ENCODE measurements at places on chromosomes 7 and 10.

DNA sequence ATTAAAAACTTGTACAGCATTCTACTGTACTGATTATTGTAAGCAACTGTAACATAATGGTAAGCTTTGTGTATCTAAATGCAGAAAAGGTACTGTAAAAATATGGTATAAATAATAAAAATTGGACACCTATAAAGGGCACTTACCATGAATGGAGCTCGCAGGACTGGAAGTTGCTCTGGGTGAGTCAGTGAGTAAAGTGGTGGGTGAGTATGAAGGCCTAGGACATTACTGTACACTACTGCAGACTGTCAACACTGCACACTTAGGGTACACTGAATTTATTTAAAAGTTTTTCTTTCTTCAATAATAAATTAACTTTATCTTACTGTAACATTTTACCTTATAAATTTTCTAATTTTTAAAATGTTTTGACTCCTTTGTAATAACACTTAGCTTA, 118.6 kb upstream of the ASAH2 start:
- DNase-seq, result no peak

GRCh38 chr7:131843898-131844331, 287.5 kb upstream of the PODXL start:
- DNase-seq, result no peak

- DNase-seq, result no peak
Observed at GRCh38 chr7:3201306-3201705, 99.7 kb upstream of the SDK1 start.

- DNase-seq, result peak; percentile 68
Observed at GRCh38 chr10:3482200-3482993, 302.6 kb downstream of the KLF6 start.

GRCh38 chr7:103918631-103919271, 70.7 kb downstream of the RELN start:
- no peak for DNase-seq

DNA sequence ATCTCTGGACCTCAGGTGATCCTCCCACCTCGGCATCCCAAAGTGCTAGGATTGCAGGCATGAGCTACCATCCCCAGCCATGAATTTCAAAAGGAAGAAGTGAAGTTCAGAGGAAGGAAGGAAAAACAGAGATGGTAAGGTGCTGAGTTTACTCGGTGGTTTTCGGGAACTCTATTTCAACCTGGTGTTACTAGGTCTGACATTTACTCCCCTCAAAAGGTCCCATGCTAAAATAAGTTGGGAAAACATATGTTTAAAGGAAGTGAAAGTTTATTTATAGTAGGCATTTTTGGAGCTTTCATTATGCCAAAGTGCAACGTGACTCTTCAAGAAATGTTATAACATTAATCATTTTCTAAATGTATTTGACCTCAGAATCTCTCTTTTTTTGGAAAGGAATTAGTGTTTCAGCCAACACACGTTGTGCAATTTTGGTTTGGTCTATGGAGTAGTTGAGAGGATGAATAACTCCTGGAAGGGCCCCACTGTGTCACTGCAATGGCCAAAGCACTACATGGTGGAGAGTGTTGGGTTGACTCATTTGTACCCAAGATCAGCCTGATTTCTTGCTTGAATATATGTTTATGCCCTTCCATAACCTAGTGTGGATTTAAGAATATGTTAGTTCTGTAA, 114.7 kb upstream of the FAM171A1 start:
- peak; percentile 49 for DNase-seq

- no peak for DNase-seq
Observed at GRCh38 chr7:66236713-66237303, 31.7 kb downstream of the TPST1 start.

DNA sequence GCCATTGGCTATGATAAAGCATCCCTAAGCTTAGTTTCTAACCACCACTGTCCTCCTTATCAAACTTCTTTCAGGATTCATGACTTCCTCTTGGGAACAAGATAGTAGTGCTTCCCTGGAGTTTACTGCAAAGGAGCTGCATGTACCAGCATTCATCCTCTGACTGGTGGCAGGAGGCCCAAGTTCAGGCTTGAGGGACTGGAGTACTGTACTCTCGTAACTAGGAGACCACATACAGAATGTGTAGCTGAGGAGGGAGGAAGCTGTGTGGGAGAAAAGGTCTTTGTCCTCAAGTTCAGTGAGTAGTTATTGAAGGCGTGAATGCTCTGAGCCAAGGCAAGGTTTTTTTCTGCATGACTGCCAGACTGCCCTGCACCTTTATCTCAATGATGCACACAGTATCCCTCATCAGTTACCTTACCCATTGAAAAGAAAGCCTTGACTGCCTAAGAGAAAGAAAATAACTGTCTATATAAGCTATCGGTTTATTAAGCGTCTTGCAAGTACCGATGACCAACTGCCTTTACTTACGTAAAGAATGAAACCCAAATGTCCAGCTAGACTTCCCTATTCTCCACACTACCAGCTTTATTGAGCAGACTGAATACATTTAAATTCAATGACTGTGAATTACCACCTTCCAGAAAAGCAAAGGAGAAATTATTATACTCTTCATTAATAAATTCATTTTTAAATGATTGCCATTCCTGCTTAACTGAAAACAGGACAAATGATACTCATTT, 12.8 kb downstream of the SCRN1 start:
- no peak for DNase-seq

DNA sequence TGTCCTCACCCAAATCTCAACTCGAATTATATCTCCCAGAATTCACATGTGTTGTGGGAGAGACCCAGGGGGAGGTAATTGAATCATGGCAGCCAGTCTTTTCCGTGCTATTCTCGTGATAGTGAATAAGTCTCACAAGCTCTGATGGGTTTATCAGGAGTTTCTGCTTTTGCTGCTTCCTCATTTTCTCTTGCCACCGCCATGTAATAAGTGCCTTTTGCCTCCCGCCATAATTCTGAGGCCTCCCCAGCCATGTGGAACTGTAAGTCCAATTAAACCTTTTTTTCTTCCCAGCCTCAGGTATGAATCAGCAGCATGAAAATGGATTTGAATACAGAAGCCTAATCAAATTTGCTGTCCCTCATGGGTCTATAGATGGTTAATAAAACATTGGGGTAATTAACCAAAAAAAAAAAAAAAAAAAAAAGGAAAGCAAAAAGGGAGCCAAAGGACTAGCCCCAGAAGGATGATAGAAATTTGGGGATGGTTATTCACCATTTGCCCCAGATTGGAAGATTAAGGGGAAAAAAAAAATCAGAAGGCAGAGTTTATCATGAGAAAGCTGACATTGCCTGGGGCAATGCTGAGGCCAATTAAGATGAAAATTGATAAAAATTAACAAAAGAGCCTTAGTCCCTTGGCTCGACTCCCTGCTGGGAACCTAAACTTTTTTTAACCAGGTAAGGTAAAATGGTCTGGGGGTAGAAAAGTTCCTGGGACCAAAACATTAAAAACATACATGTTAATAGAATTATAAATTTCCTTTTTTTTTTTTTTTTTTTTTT, 27.6 kb downstream of the AVL9 start:
- no peak for DNase-seq

GRCh38 chr7:45643630-45644029, 69.5 kb downstream of the ADCY1 start:
- no peak for DNase-seq

- DNase-seq, result no peak
Observed at GRCh38 chr10:14727924-14728323, 46.8 kb downstream of the FAM107B start.

GRCh38 chr10:23048191-23048590, 47.2 kb upstream of the MSRB2 start:
- no peak for DNase-seq

DNA sequence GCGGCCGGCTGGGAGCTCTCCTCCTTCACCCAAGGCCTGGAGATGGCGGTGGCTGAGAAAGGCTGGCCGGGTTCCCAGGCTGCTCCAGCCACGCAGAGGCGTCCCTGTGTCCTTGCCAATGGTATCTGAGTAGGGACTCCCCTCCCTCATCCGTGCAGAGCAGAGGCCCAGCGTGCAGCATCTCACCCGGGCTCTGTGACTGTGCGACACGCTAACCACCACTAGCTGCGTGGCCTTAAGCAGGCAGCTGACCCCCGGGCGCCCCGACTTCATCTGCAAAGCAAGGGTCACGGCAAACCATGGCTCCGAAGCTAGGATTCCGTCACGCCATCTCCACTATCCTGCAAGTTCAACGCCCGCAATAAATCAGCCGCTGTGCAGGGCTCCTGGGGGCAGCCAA, 47.2 kb upstream of the TNRC18 start:
- peak; percentile 52 for DNase-seq

DNA sequence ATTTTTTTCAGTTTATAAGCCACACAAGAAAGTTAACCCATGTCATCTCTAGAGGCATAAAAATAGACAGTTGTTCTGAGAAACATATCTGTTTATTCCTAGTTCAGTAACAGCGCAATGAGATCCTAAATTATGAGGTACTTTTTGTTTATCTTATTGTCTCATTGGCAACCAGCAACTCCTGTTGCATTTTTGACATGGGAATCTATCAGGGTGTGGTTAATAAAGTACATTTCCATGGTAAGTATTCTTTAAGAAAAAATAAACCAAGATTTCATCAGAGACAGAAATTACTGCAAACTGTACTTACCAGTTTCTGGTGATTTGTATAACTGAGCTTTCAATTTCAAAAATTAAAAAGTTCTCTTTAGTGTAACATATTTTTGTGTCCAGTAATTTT, 9.0 kb downstream of the FAS start:
- peak; percentile 24 for DNase-seq

GRCh38 chr7:22855049-22855392, 32.4 kb upstream of the TOMM7 start:
- no peak for DNase-seq

DNA sequence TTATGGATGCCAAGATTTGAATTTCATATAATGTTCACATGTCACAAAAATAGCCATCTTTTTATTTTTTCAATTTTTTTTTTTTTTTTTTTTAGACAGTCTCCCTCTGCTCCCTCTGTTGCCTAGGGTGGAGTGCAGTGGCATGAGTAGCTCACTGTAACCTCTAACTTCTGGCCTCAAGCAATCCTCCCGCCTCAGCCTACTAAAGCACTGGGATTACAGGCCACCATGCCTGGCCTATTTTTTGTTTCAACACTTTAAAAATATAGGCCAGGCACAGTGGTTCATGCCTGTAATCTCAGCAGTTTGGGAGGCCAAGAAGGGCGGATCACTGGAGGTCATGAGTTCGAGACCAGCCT, 246.3 kb downstream of the SKIDA1 start:
- DNase-seq, result no peak

GRCh38 chr10:13773496-13774170, 186.9 kb downstream of the PRPF18 start:
- DNase-seq, result no peak

- DNase-seq, result no peak
Observed at GRCh38 chr7:13201628-13202027, 514.2 kb downstream of the ARL4A start.

- DNase-seq, result no peak
Observed at GRCh38 chr7:37198041-37198905, 250.4 kb downstream of the ELMO1 start.

- no peak for DNase-seq
Observed at GRCh38 chr7:122006687-122007086, 133.7 kb downstream of the PTPRZ1 start.

DNA sequence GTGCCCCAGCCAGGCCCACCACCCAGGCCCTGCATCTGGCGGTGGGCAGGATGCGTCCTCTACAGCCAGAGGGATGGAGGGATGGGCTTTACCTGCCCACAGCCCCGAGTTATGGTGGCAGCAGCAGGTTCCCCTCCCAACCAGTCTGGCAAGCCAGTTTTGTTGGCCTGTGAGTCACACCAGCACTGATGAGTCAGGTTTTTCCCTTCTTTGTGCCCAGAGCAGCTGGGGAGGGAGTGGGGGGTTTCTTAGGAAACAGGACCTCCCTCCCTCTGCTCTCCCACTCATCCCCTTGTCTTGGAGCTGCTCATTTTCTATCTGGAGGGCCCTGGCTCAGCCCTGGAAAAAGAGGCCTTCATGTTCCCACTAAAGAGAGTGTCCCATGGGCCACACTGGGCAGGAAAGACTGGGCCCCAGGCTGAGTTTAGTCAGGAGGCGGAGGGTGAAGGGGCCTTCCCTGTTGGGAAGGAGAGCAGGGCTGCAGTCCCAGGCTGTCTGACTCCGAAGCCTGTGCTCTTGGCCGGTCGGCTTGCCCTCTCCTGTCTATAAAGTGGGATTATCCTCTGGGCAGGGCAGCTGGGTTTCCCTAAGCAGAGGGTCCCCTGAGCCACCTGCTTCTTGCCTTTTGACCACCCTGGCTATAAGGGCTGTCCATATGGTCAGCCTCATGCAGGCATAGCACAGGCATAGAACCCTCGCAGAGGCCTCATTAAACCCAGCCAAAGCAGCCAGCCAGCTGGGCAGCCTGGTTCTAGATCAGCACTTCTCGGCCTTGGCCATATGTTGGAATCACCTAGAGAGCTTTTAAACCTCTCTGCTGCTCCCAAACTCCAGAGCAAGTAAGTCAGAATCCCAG, 30.2 kb upstream of the ANKRD2 start:
- DNase-seq, result peak; percentile 81

- no peak for DNase-seq
Observed at GRCh38 chr7:157650131-157650631, 313.4 kb downstream of the DNAJB6 start.

- DNase-seq, result no peak
Observed at GRCh38 chr10:114024876-114025610, 18.6 kb upstream of the ADRB1 start.

DNA sequence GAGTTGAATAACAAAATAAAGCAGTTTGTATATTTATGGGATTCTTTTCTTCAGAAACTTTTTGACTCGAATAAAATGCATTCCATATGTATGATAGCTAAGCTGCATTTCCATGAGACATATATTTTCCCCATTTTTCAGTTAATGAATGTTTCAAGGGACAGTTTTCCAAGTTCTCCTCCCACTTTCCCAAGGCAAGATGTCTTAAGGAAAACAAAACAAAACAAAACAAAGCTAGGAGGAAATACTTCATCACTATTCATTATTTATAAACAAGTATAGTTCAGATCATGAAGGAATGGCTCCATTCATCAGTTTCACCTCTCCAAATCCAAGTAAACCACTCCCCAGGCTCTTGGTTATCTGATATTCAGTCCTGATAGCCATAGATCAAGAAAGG, 261.0 kb downstream of the WDR11 start:
- no peak for DNase-seq

- peak; percentile 55 for DNase-seq
Observed at GRCh38 chr10:98268694-98269431, 869 bp upstream of the LOXL4 start.

DNA sequence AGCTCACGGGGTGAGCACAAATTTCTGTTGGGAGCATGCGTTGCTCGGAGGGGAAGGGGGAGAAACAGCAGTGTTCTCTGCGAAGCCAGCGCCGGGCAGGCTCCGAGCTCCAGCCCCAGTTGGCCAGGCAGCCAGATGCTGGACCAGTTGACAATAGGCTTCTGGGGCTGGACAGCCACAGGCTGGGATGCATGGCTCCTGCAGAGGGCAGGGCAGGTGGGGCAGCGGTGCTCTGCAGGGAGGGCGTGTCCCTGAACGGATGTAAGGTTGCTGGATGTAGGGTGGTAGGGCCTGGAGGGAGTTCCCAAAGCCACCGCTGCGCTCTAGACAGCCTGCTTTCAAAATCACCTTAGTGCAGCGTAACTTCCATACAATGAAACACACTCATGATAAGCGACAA, 574.9 kb downstream of the GLRX3 start:
- DNase-seq, result no peak

GRCh38 chr10:95178266-95178665, 15.8 kb upstream of the ACSM6 start:
- no peak for DNase-seq
